ENCODE measurements at places on chromosomes 7 and 10. TPM values are rescaled to one million over a fixed set of nuclear protein-coding genes. Genes with fewer than 3 reads are reported as not detected.

Gene CARD11
- 2.2 TPM for polyA plus RNA-seq

Gene MRLN
- not detected for polyA plus RNA-seq

Gene LRRC18
- polyA plus RNA-seq = not detected

Gene SPDYE8
- polyA plus RNA-seq = 1.0 TPM

Gene SDHAF3
- 45.3 TPM for polyA plus RNA-seq

Gene TMEM130
- 3.6 TPM for polyA plus RNA-seq

Gene PPP1R3C
- 32.4 TPM for polyA plus RNA-seq

Gene CREM
- polyA plus RNA-seq = 50.6 TPM

Gene NPTX2
- polyA plus RNA-seq = 4.2 TPM

Gene OPALIN
- polyA plus RNA-seq = not detected

Gene CYP2C19
- polyA plus RNA-seq = 0.30 TPM

Gene KNDC1
- polyA plus RNA-seq = 10.3 TPM

Gene TFR2
- polyA plus RNA-seq = 1.2 TPM

Gene IFIT3
- 11.0 TPM for polyA plus RNA-seq

Gene CALHM3
- polyA plus RNA-seq = not detected

Gene PRSS2
- not detected for polyA plus RNA-seq

Gene EEPD1
- 5.4 TPM for polyA plus RNA-seq

Gene PRF1
- 0.45 TPM for polyA plus RNA-seq

Gene HOXA10
- 148 TPM for polyA plus RNA-seq

Gene COBL
- 20.6 TPM for polyA plus RNA-seq

Gene TMED4
- polyA plus RNA-seq = 177 TPM

Gene SUV39H2
- 19.6 TPM for polyA plus RNA-seq

Gene CYP3A4
- 0.20 TPM for polyA plus RNA-seq

Gene NPFFR1
- 0.32 TPM for polyA plus RNA-seq

Gene UNCX
- polyA plus RNA-seq = 13.5 TPM

Gene RELN
- 14.8 TPM for polyA plus RNA-seq

Gene PRKCQ
- 14.6 TPM for polyA plus RNA-seq

Gene CPVL
- 57.5 TPM for polyA plus RNA-seq

Gene C10orf71
- 0.28 TPM for polyA plus RNA-seq

Gene C10orf53
- polyA plus RNA-seq = not detected

Gene RBM48
- polyA plus RNA-seq = 18.5 TPM

Gene TDRD1
- 0.04 TPM for polyA plus RNA-seq

Gene BAZ1B
- 77.8 TPM for polyA plus RNA-seq

Gene ANKMY2
- 30.8 TPM for polyA plus RNA-seq

Gene FXYD4
- not detected for polyA plus RNA-seq

Gene SAP25
- 9.6 TPM for polyA plus RNA-seq

Gene EN2
- 0.17 TPM for polyA plus RNA-seq

Gene LIPK
- polyA plus RNA-seq = not detected

Gene NEUROD6
- not detected for polyA plus RNA-seq

Gene HMX3
- polyA plus RNA-seq = 0.07 TPM

Gene PON1
- 0.50 TPM for polyA plus RNA-seq

Gene UCMA
- not detected for polyA plus RNA-seq

Gene AKR1D1
- 0.13 TPM for polyA plus RNA-seq

Gene LRMDA
- 24.7 TPM for polyA plus RNA-seq

Gene SCART1
- polyA plus RNA-seq = 3.5 TPM

Gene CYP2W1
- 3.3 TPM for polyA plus RNA-seq

Gene SPDYE2
- 2.6 TPM for polyA plus RNA-seq

Gene MSMB
- polyA plus RNA-seq = not detected

Gene CALD1
- polyA plus RNA-seq = 214 TPM

Gene SDK1
- polyA plus RNA-seq = 7.5 TPM

Gene CBLL1
- 27.0 TPM for polyA plus RNA-seq

Gene PAPSS2
- 33.5 TPM for polyA plus RNA-seq

Gene ABCC2
- 14.3 TPM for polyA plus RNA-seq

Gene SUFU
- 33.1 TPM for polyA plus RNA-seq

Data from renal pelvis (tissue), 12 donors.